ENCODE measurements at places on chromosomes 6 and 20. TPM values are rescaled to one million over a fixed set of nuclear protein-coding genes. Genes with fewer than 3 reads are reported as not detected.
A peak's percentile ranks its signal among the peaks of the same experiment; 100 is the strongest.

DNA sequence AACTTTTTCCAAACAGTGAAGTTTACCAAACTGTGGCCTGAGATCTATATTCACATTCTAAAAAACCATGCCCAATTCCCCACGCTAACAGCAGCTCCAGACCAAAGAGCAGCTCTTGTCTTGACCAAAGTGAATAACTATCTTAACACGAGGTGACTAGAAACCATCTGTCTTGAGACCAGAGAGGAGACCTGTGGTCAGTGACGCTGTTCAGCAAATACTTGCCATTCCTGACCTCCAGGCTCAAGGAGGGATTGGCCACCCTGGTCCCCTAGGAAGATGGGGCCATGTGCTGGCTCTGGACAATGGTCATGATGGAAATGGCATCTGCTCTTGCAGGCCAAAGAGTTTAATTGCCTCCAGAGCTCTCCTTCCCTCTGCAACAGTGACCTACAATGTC, 104.4 kb upstream of the CD93 start:
- DNase-seq = no peak

Gene ENPP1
- polyA plus RNA-seq = 2.8 TPM

Gene BMP7
- polyA plus RNA-seq = 10.9 TPM

Gene C20orf202
- polyA plus RNA-seq = 0.05 TPM

Gene LGSN
- polyA plus RNA-seq = 0.06 TPM

Gene SPEF1
- polyA plus RNA-seq = not detected

DNA sequence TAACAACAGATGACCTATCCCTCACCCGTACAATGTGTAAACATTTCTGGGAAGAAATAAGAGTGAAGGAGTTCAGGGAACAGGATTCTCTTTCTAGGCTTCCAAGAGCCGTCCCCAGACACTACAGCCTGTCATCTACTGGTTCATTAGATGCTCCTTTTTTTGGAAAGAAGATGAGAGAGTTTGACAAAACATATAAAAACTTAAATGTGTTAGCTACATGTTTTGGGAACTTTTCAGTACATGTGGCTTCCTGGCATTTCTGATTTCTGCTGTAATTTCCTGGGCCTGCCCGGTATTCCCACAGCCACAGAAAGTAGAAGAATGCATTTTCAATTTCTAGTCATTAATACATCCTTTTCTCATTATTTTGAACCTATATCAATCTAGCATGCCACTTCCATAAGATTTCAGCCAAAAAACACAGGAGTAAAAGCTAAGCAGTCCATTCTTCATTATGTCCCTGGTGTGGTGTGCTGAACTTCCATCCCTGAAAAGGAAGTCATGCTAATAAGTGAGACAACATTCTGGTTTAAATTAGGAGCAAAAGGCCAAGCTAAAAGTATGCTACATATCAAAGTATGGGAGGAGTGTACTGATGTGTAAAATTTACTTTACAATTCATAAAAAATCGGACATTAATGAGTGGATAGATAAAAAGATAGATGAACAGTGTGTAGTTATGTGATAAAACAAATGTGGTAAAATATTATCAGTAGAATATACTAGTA, 198.2 kb downstream of the WDR27 start:
- DNase-seq = no peak

DNA sequence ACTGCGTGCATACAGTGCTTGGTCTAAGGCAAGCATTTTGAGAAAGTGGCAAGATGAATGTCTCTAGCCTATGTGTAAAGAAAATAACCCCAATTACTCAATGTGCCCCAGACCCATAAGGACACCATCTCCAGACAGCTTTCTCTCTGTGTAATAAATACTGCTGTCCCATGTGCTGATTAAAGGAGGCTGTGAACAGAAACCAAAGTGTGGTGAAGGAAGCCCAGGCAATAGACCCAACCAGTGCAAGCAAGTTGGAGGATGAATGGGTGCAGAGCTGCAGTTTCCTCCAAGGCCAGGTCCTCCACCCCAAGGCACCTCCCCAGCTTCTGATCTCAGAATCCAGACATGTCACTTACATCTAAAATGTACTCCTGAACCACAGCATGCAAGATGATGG, 60.6 kb downstream of the TRAM2 start:
- no peak for DNase-seq

DNA sequence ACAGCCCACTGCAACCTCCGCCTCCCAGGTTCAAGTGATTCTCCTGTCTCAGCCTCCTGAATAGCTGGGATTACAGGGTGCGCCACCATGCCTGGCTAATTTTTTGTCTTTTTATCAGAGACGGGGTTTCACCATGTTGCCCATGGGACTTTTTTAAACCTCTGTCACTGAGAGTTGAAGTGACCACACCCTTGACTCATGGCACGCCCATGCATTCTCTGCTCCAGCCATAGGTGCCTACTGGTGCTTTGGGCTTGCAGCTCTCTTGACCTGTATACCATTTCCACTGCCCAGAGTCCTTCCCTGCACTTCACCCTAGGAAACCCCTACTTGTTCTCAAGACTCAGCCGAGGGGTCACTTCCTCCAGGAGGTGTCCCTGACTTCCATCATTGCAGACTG, 2.4 kb upstream of the SCRT2 start:
- DNase-seq = no peak

- DNase-seq = no peak
Observed at GRCh38 chr6:160115421-160115820, 6.2 kb upstream of the SLC22A1 start.

GRCh38 chr20:10330071-10330470, 104.0 kb downstream of the MKKS start:
- DNase-seq = no peak

DNA sequence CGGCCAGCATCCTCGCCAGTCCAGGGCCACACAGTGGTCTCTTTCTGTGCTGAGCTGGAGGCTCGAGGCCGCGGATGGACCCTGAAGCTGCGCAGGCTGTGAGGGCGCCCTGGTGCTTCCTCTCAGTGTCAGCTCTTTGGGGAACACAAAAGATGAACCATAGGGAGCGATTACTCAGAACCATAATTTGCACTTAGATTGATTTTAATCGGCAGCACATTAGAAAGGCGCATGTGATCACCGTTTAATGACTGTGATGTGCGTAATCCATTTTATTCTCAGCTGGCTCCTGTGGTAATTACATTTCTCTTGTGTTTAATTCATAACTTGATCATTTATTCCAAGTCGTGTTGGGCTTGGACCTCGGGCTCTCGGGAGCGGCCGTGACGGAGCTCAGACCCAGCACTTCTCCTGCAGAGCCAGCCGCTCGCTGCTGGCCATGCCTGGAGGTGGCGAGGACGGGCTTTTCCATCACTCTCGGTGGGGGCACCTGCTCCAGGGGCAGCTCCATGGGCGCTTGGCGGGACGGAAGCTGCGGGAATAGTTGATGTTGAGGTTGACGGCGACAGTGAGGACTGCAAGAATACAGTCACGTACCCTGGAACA, 25.6 kb upstream of the NTSR1 start:
- no peak for DNase-seq

Gene OLIG3
- polyA plus RNA-seq = not detected

GRCh38 chr6:104326173-104327001, 533.3 kb downstream of the HACE1 start:
- DNase-seq = no peak

DNA sequence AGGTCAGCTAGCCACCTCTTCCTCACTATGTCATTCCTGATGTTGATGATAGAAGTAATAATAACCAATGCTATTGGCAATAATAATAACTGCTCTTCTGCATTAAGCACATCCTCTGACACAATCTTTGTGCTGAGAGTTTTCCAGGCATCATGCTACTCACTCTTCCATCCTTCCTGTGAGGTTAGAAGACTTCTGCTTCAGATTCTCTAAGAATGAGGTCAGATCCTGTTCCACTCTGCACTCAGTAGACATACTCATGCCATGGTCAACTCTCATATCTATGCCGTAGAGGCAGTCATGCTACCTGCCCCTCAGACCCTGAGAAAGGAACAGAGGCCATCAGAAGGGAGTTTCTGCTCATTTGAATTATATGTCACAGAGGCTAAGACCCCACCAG, 98.1 kb upstream of the TOP1 start:
- DNase-seq = no peak

GRCh38 chr6:169800116-169800667, 48.8 kb downstream of the ERMARD start:
- DNase-seq = no peak

GRCh38 chr6:145668844-145669243, 66.5 kb downstream of the EPM2A start:
- no peak for DNase-seq

- no peak for DNase-seq
Observed at GRCh38 chr20:44780226-44780625, 30.1 kb downstream of the RIMS4 start.

Gene PCSK2
- 0.15 TPM for polyA plus RNA-seq

DNA sequence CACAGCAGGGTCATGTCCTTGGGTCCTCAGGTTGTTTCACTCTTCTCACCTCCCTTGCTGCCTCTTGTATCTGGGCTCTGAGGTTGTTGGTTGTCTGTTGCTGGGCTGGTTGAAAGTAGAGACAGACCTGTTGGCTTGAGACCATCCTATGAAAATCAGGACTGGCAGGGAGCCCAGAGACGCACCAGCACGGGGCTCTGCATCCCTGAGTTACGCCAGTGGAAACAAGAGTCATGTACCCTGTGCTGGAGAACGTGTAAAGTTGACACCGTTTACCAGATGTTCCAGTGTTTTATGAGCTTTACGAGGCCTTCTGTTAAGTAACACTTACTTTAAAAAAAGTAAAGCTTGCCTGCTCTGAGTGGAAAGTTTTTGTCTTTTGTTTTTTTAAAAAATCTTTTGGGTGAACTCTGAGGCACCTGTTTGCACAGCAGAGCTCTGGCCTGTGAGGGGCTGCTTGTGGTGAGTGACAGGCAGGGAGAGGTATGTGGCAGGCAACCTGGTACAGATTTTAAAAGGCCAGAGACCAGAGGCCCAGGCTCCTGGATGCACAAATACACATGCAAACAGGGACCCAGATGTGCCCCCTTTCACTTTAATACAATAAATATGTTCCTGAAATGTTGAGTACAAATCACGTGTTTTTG, 260.0 kb upstream of the SUPT3H start:
- no peak for DNase-seq

Gene ACTR5
- polyA plus RNA-seq = 4.7 TPM

Gene COL12A1
- polyA plus RNA-seq = 3.4 TPM

Gene ALDH8A1
- polyA plus RNA-seq = 0.12 TPM

Gene EEF1E1
- polyA plus RNA-seq = 32.2 TPM

Gene ANKS1A
- 6.7 TPM for polyA plus RNA-seq

Gene BHLHE23
- not detected for polyA plus RNA-seq

Gene OXT
- polyA plus RNA-seq = not detected

Gene OARD1
- 69.0 TPM for polyA plus RNA-seq

GRCh38 chr6:107633680-107634323, 143.9 kb downstream of the SOBP start:
- no peak for DNase-seq

Gene NNAT
- polyA plus RNA-seq = 8.2 TPM

GRCh38 chr6:87714093-87714842, 12.2 kb upstream of the AKIRIN2 start:
- DNase-seq = no peak

Gene GSTA3
- 8.9 TPM for polyA plus RNA-seq

GRCh38 chr6:11614534-11615213, 77.1 kb downstream of the TMEM170B start:
- DNase-seq = no peak

DNA sequence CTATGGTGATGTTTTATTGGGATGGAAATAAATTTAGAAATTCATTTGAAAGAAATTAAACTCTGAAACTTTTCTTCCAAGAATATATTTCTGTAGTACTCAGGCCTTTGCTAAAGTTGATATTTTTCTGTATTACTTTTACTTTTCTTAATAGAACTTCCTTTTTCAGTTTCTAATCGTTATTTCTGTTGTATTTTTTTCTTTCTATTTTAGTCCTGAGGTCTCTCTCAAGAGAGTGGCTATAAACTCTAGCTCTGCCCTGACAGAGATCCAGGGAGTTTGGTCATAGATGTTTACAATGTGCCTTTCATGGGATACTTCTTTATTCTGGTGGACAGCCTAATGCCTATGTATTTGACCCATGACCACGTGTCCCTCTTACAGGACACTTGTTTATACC, 51.0 kb downstream of the OR2B6 start:
- no peak for DNase-seq

Gene ROS1
- 0.08 TPM for polyA plus RNA-seq

DNA sequence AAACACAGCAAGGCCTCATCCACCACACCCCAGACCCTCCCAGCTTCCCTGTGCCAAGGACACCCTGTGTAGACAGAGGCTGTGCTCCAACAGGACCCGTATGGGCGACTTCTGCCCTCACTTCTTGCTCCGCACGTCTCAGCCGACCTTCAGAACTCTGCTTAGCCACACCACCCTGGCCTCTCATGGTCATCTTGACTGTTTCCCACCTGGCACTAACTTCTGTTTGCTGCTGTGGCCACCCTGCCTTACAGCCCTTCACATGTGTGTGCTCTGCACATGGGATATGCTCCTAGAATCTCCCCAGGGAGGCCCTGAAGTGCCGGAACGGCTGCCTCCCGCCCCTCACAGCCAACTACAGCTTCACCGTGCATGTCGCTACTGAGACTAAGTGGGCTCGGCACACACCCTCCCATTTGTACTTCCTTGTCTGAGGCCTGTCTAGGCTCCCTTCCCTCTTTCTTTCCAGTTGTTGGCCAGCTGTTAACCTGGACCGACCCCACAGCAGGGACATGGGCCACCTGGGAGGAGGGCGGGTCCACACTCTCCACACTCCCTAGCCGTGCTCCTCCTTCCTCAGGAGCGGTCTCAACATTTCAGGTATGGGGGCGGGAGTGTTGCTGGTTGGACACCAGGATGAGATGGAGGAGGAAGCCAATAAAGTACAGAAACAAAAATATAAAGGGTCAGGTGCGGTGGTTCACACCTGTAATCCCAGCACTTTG, 69.6 kb downstream of the PYGB start:
- DNase-seq = peak; percentile 17

DNA sequence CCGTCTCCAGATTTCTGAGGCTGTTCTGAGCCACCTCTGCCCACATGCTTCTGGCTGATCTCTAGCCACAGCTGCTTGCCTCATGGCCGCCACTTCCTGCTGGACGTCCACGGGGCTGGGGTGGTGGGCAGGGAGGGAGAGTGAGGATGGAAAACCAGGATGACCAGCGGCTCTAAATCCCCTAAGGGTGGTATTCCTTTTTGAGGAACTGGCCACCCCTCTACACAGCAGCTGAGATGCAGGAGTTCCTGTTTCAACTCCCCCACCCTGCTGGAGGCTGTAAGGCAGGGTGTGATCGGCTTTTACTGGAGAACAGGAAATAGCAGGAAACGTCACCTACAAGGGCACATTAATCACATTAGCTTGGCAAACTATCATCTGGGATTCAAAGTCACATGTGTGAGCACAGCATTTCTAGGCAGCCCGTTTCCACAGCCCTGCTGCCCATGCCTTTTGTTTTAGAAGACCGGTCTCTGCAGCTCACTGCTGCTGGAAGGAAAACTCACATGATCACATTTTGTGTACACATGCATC, 181.6 kb upstream of the ECI2 start:
- peak; percentile 93 for DNase-seq

Gene KCTD20
- 20.4 TPM for polyA plus RNA-seq

Gene TNFAIP3
- polyA plus RNA-seq = 11.2 TPM

DNA sequence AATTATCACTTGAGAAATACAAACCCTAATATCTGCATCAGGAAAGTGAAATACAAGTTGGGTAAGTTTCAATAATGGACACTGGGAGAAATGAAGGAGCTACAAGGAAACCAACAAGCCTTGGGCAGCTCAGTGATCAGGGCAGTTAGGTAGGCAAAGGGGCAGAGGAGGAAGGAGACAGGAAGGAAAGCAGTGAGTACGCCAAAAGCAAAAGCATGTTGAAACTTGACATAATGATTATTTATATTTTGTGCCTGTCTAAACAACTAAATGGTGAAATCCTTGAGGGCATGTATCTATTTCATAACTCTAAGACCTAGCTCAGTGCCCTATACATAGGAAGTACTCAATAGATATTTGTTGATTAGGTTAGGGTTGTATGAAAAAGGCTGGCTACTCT, 23.3 kb downstream of the PXT1 start:
- no peak for DNase-seq
